ENCODE measurements at places on chromosomes 3 and 15. TPM values are rescaled to one million over a fixed set of nuclear protein-coding genes. Genes with fewer than 3 reads are reported as not detected.

DNA sequence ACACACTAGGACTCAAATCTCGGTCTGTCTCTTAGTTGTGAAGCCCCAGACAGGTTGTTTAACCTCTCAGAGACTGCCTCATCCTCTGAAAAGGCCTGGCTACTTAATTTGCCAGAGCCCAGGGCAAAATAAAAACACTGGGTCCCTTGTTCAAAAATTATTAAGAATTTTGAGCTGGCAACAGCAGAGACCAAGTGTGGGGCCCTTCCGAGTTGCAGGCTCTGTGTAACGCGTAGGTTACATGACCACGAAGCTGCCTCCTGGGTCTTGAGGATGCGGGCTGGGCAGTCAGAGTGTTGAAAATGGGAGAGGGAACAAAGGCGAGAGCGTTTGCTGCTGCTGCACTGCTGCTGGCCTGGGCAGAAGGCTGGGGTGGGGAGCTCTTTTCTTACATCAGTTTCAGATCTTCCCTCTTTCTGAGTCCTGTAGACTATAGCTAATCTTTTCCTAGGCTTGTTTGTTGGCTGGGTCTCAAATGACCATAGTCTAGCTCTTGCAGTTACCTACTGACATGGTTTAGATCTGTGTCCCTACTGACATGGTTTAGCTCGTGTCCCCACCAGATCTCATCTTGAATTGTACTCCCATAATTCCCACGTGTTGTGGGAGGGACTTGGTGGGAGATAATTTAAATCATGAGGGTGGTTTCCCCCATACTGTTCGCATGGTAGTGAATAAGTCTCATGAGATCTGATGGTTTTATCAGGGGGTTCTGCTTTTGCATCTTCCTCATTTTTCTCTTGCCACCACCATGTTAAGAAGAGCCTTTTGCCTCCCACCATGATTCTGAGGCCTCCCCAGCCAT lies 49.9 kb downstream of the CLEC3B start:
- DNase-seq = no peak

DNA sequence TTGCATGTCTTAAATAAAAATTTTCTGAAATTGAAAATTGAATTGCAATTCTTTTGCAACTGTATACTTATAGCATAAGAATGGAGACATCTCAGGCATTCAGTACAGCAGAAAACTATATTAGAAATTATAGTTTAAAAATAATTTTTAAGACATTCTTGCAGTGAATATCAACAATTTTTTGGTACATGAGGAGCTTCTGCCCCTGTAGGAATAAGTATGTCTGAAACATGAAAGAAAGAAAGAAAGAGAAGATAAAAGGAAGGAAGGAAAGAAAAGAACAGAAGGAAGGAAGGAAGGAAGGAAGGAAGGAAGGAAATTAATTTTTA lies 165.0 kb downstream of the GMNC start:
- DNase-seq = no peak

- DNase-seq = no peak
These were observed 556.5 kb upstream of the KCNMB2 start for GRCh38 chr3:177979703-177980102.

GRCh38 chr15:57451555-57451954 lies 75.2 kb downstream of the CGNL1 start:
- no peak for DNase-seq

GRCh38 chr15:79371591-79371990 lies 60.5 kb upstream of the MINAR1 start:
- no peak for DNase-seq

- DNase-seq = no peak
These were observed 360.8 kb downstream of the CHST2 start for GRCh38 chr3:143480344-143480743.

DNA sequence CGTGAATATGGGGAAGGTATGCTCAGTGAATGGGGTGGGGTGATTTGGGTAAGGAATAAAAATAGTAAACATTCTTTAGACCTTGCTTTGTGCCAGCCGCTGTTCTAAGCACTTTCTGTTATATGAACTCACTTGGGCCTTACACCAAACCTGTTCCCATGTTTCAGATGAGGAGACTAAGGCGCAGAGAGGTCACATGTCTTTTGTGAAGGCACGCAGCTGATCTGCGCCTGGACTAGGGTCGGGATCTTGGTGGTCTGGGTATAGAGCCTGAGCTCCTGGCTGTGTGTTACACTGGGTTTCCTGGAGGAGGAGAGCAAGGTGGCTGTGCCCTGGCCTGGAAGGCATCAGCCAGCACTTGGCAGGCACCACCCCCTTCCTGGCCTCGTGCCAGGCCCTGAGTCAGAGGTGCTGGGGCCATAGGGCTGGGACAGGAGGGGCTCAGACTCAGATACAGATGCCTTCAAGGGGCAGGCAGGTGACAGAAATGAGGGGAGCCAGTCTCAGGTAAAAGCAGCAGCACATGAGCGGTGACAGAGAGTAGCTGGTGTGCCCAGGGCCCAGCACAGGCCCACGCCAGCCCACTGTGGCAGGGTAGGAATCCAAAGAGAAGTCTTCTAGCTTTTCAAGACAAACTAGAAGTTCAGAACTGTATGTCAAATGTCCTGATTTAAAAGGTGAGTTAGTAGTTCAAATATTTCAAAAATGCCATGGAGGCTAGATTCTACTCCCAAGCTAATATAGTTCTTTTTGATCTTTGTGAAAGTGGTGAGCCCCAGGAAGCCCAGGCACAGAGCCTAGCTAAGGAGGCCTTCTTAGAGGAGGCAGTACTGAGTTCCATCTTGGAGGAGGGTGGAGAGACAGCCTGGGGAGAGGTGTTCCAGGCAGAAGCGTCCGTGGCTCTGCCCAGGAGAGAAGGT lies 83.1 kb downstream of the DNAJB8 start:
- no peak for DNase-seq

GRCh38 chr3:46013316-46014094 lies 13.8 kb downstream of the XCR1 start:
- DNase-seq = no peak

GRCh38 chr15:68812597-68813431 lies 7.9 kb downstream of the ANP32A start:
- DNase-seq = no peak

GRCh38 chr3:80676866-80677265 lies 909.1 kb upstream of the ROBO1 start:
- no peak for DNase-seq

- DNase-seq = no peak
These were observed 810 bp downstream of the PTPRG start for GRCh38 chr3:61562042-61562720.

GRCh38 chr3:52313774-52314188 lies 2.3 kb upstream of the DNAH1 start:
- no peak for DNase-seq

DNA sequence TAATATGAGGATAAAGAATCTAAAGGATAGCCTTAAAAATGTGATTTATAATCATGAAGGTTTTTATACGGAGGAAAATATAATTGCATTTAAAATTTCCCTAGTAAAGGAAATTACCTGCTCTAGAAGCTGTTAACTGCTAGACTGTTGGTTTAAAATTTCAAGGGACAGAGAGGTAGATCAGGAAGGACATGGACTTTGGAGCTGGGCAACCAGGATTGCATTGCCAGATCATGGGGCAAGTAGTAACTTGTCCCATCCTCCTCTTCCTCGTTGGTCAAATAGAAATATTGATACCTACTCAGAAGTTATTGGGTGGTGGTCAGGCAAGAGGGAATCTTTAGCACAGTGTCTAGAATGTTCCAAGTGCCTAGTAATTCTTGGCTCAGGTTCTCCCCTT lies 525.1 kb downstream of the MFSD1 start:
- no peak for DNase-seq

DNA sequence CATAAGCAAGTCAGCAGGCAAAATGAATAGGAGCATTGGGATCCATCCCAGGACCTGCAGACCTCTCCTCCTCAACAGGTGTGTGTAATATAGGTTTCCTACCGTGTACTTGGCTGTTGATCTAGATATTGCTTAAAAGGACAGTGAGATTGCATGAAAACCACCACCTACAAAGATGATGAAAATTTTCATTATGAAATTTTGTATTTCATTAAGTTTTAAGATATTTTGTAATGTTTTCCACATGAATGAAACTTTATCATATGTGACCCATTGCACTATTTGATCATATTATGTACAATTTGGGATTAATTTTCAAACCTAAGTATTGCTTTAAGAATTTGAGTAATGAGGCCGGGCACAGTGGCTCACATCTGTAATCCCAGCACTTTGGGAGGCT lies 94.3 kb upstream of the TRPM1 start:
- DNase-seq = no peak

GRCh38 chr3:127639173-127640041 lies 10.4 kb downstream of the PODXL2 start:
- DNase-seq = no peak

- no peak for DNase-seq
These were observed 118.7 kb downstream of the RPL22L1 start for GRCh38 chr3:170751083-170751898.

- no peak for DNase-seq
These were observed 458.4 kb downstream of the PDCD6IP start for GRCh38 chr3:34256791-34257190.

DNA sequence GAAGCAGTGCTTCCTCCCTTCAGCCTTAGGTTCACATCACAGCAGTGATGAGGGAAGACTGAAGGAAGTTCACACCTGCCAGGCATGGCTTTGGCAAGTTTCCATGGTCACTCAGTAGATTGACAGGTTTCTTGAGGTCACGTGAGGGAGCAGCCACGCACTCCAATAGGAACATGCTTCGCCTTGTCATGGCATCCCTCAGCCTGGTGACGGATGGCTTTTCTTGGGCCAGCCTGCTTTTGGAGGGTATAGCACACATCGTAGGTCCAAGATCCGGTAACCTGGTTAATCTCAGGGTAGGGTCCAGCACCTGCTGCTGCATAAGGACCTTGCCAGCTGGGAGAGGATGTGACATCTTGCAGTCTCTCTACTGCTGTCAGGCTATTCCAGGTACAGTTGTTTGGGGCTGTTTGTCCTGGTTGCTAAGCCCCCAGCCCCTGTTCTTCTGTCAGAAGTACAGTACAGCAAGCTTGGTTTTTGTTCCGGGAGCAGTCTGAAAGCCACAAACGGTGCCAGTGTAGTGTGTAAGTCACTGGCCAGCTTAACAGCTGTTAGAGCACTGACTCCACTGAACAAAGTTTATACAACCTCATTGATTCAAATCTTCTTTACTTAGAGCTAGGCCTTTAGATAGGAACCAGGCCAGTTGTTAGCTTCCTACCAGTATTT lies 42.3 kb downstream of the PSMD6 start:
- DNase-seq = no peak

DNA sequence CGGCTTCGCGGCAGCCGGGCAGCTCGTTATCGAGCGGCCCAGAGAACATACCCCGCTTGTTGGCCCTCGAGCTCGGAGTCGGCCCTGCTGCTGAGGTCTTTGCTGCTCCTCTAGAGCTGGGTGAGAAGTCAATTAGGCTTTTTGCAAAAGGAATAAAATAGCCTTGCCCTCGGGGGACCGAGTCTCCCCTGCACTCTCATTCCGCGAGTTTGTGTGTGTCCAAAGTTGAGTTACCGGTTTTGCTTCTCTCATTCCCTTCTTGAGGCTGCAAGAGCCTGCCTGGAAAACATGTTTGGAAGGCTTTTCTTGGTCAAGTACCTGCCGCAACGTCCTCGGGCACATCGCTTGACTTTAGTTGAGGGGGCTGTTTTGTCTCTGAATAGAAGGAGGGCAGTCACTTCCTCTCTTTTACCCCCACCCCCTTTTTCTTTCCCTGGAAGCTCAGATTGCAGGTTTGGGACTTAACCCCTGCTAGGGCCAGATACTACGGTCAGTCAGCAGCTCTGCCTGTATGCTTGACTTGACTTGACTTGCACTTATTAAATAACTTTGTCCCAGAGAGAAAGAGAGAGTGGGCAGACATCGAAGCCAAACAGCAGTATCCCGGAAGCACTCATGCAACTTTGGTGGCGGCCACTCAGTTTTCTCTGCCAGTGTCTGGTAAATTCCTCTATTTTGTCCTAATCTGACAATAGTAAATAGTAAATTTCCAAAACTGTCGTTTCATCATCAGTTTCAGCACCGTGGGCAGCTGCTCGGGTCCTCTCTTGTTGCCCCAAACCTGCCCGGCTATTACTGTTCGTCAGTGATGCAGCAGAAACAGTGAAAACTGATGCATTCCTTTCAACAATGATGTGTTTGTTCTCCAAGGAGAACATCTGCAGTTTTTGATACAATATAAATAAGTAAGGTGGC lies 609 bp downstream of the RNF13 start:
- DNase-seq = no peak

GRCh38 chr3:150956376-150956775 lies 16.2 kb downstream of the CLRN1 start:
- DNase-seq = no peak

DNA sequence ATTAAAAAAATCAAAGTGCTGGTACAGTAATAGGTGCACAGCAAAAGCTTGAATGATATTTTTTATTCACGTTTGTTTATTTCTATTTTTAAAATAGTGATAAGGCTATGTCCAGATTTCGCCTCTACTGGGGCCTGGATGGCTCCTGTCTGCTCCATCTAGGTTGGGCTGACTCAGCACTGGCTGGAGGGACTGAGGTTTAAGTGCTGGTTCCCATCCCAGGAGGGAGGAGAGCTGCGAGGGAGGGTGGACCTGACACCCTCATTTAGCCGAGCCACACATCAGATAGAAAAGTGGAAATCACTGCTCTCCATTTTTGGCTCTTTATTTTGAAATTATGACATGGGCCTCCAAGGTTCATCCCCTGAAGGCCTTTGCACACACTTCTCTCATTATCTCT lies 95.4 kb upstream of the AGBL1 start:
- DNase-seq = no peak

GRCh38 chr15:42151141-42151561 lies 5.3 kb downstream of the PLA2G4F start:
- DNase-seq = no peak

GRCh38 chr3:32246079-32246675 lies 7.7 kb downstream of the CMTM8 start:
- no peak for DNase-seq

GRCh38 chr3:119506631-119507030 lies 8.3 kb downstream of the TIMMDC1 start:
- no peak for DNase-seq

- DNase-seq = no peak
These were observed 41.5 kb downstream of the PRKCD start for GRCh38 chr3:53202331-53203015.

Gene CLDN11
- total RNA-seq = not detected

Gene PLD1
- 0.22 TPM for total RNA-seq

Gene NME9
- total RNA-seq = not detected

Gene TXNRD3
- total RNA-seq = 1.0 TPM

Gene CATSPER2
- total RNA-seq = 3.0 TPM

Gene BBX
- 79.7 TPM for total RNA-seq

Gene GABRR3
- total RNA-seq = not detected

Gene UBA7
- total RNA-seq = 213 TPM

Gene KCTD6
- 3.8 TPM for total RNA-seq

Gene CASR
- 0.03 TPM for total RNA-seq

Gene BFSP2
- total RNA-seq = not detected

Gene ELL3
- total RNA-seq = 2.3 TPM

Gene SNURF
- 44.0 TPM for total RNA-seq

Gene ADAMTS17
- 9.9 TPM for total RNA-seq

Gene COL6A6
- total RNA-seq = not detected

Data from CD4-positive, alpha-beta T cell (primary cell).